ENCODE measurements at places on chromosomes 2 and 18.

GRCh38 chr18:68520406-68521075 is 194.4 kb downstream of the TMX3 start:
- peak; percentile 83 for DNase-seq

- DNase-seq, result peak; percentile 70
Observed at GRCh38 chr2:27016801-27017325, 15.9 kb upstream of the TMEM214 start.

- no peak for DNase-seq
Observed at GRCh38 chr2:39772812-39773152, 6.3 kb downstream of the THUMPD2 start.

- DNase-seq, result peak; percentile 88
Observed at GRCh38 chr18:36372903-36373311, 75.4 kb downstream of the FHOD3 start.

DNA sequence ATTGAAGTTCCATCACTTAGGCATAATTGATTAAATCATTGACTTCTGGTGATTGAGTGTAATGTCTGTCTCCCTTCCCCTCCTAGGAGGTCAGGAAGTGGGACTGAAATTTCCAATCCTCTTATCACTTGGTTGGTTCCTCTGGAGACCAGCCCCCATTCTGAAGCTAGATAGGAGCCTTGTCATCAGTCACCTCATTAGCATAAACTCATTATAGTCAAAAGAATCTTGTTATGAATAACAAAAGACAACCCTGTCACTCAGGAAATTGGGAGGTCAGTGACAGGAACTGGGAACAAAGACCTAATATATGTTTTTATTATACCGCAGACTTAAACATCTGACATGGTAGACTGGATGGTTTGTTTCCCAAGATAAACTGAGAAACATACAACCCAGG is 60.7 kb upstream of the GAREM2 start:
- DNase-seq, result no peak

GRCh38 chr2:66775730-66776422 is 341.0 kb downstream of the MEIS1 start:
- DNase-seq, result no peak

- peak; percentile 73 for DNase-seq
Observed at GRCh38 chr18:45839414-45840395, 14.2 kb downstream of the SIGLEC15 start.

GRCh38 chr18:55390898-55391297 is 197.1 kb downstream of the TCF4 start:
- no peak for DNase-seq

DNA sequence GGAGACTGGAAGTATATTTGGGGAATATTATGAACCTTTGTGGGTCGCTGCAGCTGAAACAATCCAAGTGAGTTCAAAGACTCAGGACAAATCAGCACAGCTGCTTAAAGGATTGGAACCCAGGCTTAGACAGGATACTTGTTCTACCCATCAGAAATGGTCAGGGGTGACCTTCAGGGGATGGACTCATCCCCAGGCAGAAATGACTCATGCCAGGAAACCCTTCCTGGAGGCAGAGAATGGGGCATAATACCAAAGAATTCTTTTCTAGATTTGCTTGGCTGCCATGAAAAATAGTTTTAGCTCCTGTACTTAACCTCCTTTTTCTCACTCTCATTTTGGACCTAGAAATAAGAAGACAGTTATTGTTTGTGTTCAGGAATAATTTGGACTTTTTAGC is 425.5 kb downstream of the TSN start:
- DNase-seq, result peak; percentile 2

- no peak for DNase-seq
Observed at GRCh38 chr2:241909769-241910168, 40.2 kb downstream of the RTP5 start.

DNA sequence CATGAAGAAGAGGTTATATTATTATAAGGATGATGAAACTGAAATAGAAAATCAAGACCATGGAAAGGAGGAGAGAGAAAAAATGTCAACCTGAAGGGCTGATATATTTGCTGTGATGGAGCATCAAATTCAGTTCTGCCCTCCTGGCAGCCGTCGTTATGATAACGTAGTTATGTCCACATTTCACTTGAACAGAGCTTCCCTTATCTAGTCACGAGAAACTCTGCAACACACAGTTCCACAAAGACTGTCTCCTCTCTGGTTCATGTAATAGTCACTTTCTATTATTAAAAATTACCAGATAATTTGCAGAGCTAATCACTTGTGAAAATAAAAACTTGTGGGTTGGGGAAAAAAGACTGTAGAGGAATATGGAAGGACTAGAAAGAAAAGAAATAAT is 19.5 kb upstream of the RBMS1 start:
- DNase-seq, result no peak

GRCh38 chr2:145631561-145631960 is 1111.6 kb upstream of the ZEB2 start:
- no peak for DNase-seq

DNA sequence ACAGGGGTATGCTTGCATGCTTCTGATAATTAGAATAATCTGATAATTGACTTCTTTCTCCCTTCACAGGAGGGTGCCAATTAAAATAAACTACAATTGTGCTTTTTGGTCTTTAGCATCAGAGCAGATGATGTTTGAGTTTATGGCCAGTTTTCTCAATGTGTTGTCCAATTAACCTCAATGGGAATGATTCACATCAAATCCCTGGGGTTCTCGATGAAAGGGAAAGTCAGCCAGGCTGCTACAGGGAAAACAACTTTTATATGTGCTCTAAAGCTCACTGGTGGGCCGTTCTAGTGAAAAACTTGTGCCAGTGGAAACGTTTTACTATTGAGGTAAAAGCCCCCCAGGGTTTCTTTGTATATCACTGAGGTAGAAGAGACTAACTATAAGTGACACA is 887.3 kb upstream of the CRIM1 start:
- no peak for DNase-seq

GRCh38 chr2:120992791-120993555 is 257.3 kb downstream of the GLI2 start:
- peak; percentile 27 for DNase-seq

DNA sequence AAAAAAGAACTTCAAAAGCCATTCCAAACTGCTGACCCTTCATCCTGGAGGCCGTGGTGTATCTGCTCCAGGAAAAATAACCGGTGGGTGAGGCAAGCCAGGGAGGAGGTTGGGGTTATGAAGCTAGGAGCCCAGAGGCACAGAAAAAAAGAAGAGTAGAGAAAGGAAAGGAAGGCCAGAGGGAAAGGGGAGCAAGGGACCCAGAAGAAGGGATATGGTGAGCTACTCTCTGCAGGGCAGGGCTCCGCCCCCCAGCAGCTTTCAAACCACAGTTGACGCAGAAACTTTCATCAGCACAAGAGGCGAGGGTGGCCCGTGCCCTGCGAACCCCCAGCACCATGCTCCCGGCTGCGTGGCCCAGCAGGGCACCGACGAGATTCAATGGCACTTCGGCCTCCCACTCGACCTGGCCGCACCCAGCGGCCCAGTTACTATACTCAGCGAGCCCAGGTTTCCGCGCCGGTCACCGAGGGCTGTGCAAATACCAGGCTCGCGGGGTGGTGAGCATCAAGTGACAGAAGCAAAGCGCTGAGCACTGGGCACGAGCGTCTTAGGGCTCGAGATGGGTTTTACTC is 665 bp downstream of the MCM6 start:
- peak; percentile 66 for DNase-seq

GRCh38 chr2:160516547-160517365 is 23.1 kb upstream of the RBMS1 start:
- DNase-seq, result peak; percentile 67

DNA sequence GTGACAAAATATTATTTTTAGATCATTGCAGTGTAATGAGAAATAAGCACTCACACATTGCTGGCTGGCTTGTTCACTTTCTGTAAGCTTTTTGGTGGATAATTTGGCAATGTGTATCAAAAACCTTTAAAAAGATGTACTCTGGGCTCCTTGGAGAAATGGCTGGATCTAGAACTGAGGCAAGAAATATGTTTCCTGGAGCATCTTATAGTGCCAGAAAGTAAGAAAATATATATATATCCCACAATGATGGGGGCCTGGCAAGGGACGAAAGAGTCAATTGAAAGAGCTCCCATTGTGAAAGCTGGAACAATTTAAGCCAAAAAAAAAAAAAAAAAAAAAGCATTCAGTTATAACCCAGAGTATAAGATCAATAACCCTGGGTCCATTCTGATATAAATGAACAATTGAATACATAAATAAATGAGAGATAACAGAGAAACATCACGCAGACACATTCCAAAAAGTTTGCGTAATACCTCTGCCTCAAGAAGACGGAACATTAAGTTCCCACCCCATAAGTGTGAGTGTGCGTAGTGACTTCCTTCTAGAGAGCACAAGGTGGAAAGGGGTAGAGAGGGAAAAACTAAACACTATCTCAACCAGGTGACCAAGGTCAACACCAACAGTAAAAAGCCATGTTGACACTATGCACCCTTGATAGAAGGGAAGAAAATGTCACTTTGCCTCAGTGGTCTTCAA is 77.5 kb downstream of the BIN1 start:
- no peak for DNase-seq

DNA sequence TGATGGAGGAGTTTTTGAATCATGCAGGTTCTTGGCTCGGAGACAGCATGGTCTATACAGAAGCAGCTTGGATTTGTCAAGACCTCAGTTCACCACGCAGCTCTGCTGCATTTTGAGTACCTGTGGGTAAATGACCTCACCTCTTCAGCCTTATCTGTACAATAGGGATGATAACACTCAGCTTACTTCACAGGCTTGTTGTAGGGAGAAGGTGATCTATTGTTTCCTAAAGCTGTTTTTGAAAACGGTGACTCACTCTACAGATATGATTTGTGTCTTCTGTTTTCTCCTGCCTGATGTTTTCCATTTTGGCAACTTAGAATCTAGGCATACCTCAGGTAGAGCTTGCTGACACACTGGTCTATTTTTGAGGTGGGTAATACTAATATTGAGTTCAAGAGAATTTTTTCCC is 80.3 kb downstream of the FMNL2 start:
- DNase-seq, result peak; percentile 69

DNA sequence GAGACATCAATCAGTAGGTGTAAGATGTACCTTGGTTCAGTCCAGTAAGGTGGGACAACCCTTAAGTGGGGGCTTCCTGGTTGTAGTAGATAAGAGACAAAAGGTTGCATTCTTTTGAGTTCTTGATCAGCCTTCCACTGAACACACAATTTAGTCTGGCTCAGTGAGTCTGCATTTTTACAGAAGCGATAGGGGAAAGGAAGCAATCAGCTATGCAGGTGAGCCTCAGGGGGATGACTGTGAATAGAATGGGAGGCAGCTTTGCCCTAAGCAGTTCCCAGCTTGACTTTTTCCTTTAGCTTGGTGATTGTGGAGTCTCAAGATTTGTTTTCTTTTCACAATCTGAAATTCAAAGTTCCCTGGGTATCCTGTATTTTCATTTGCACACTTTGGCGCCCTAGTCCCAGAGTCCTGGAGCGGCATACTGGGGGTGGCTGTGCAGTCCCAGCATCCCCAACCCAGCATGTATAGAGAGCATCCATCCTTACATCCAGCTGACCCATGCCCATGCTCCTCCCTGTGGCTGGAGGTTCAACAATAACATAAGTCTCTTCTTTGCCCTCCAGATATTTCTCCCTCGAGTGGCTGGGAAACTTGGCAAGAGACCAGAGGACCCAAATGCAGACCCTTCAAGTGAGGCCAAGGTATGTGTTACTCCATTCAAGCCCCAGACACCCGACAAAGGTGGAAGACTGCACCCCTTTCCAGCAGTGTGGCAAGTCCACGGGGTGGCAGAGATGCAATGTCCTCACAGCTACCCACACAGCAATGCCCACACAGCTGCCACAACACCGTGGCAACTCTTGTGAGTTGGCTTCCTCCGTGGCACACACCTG is 20.1 kb upstream of the PRLH start:
- no peak for DNase-seq

- DNase-seq, result no peak
Observed at GRCh38 chr2:231920795-231921194, 5.4 kb downstream of the NPPC start.

DNA sequence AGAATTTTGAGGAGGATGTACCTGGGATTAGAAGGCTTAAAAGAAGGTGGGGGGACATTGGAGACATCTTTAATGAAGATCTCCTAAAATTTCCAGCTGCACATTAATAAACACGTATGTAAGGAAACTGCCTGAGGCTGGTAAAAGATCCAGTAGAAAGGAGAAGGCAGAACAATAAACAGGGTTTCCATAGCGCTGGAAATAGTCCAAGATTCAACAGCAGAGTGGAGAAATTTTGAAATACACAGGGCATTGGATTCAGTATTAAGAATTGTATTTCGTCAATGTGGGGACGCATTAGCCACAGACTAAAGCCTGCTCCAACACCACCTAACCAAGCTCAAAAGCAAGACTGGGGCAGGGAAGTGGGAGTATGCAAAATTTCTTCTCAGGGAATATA is 606.9 kb upstream of the NRXN1 start:
- DNase-seq, result no peak

DNA sequence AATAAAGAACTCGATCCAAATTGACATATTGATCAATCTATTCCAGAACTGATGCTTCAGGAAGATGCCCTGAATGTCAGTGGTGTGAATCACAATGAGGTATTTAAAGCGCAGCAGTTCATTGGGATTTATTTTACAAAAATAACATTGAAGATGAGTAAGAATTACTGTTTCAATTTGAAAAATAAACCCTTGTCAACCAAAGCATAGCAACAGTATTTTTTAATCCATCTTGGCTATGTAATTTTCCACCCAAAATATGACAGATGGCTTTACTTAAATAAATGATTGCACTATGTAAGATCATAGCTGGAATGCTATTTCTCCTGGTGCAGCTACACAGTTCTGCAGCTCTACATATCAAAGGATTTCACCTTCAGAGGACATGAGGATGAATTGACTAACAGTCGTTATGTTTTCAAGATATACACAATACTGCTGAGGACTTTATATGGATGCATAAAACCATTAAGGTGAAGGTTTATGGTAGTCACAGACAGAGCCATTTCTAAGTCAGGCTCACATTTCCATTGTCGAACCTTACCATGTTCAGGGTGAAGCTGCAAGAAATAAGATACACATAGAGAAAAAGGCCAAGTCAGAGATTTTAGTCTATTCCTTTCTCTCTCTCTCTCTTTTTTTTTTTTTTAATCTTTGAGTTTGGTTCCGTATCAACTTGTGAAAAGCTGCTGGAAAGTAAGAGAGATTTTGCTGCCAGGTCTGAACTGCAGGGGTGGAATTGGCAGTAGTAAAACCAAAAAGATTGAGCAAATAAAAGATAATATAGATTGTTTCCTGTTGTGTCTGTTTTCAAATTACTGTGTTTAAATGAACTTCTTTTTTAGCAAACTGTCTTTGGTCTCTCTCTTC is 398.0 kb upstream of the CDH20 start:
- DNase-seq, result no peak

DNA sequence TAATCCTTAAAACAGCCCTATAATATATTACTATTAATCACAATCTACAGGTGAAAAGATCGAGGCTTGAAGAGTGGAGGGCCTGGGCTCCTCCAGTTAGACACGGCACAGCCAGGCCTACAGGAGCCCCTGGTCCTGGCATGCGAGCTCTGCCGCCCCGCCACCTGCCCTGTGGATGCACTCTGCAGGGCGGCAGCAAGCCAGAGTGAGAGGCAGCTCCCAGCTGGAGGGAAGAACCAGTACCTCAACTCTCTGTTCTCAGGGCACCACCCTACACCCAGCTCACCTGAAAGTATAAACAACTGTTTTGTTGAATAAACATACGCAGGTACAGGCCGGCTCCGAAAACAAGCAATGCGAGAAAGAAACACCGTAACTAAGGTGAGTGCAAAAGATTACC is 34.6 kb downstream of the EIPR1 start:
- no peak for DNase-seq

GRCh38 chr2:36480028-36480427 is 117.9 kb downstream of the FEZ2 start:
- DNase-seq, result peak; percentile 45

Data from M059J (cell line).